ENCODE measurements at places on chromosomes 5 and 9. TPM values are rescaled to one million over a fixed set of nuclear protein-coding genes. Genes with fewer than 3 reads are reported as not detected.

DNA sequence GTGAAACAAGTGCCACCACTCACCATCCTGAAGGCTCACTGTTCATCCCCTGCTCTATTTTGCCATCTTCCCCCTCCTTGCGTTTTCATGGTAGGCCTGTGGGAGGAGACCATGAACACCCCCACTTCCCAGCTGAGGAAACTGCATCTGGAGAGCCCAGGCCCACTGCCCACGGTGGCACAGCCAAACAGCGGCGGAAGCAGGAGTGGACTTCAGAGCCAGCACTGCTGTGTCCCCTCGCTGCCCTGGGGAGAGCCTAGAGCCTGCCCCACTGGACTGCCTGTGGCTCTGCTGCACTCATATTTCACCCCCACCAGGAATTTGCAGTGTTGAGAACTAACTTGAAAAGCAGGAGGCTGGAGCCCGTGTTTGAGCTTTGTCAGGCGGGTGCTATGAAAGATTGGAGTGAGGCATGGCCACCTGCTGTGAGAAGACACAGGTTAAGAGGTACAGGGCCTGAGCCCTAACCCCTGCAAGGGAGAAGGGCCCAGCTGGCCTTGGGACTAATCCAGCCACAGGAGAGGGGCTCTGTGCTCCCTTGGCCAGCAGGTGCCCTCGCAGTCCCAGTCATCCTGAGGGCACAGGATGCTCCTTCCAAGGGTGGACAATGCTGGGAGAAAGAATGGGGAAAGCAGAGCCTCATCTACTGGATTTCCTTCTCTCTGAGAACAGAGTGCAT lies 79.0 kb downstream of the MACROH2A1 start:
- no peak for DNase-seq

DNA sequence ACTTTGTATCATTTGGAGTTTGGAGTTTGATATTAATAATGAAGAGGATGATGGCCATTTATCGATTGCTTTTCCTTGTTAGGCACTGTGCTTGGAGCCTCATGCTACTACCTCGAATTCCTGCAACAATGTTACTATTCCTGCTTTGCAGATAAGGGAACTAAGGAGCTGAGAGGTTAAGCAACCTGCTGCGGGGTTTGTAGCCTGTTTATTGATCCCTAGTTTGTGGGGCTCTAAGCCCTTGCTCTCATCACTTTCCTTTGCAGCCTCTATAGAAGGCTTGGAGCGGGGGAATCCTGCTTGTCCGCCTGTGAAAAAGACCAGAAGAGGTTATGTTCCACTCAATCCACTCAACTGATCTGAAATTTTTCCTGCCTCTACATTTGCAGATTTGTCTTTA lies 15.8 kb downstream of the ARHGEF28 start:
- DNase-seq, result no peak

- no peak for DNase-seq
Observed at GRCh38 chr5:95954716-95955115, 6.9 kb downstream of the ELL2 start.

DNA sequence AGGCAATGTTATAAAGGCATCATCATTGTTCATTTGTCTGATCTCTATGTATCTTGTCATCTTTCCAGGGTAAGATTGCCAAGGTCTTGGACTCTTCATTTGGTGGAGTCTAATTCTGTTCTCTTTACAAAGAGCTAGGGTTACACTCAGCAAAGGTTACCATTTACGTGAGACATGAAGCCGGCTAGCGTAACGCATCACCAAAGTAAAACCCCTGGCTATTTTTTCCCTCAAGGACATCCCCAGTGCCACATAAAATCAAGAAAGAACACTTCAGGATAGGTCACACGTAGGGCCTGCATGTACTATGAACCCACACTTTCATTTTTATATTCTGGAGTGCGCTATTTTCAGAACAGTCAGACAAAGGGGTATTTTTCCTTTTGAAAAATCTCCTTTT lies 20.0 kb upstream of the MYOT start:
- no peak for DNase-seq

- peak; percentile 42 for DNase-seq
Observed at GRCh38 chr5:59799668-59800346, 93.7 kb downstream of the PDE4D start.

DNA sequence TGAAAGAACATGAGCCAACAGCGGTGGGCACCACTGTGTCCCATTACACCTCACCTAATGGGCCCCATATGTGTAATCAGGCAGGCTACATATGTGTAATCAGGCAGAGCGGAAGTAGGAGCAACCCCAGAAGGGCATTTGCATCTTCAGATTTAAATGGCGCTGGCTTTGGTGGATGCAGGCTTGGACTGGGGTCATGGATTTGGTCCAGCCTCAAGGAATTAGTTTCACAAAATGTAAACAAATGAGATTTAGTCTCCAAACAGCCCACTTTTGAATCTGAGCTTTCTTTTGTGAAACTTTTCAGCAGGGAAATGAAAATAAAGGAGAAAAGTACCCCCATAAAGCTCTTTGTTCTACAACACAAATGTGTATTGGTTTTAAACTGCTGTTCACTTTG lies 161.3 kb downstream of the LPAR1 start:
- no peak for DNase-seq

The SLCO4C1 gene
- 0.51 TPM for total RNA-seq

DNA sequence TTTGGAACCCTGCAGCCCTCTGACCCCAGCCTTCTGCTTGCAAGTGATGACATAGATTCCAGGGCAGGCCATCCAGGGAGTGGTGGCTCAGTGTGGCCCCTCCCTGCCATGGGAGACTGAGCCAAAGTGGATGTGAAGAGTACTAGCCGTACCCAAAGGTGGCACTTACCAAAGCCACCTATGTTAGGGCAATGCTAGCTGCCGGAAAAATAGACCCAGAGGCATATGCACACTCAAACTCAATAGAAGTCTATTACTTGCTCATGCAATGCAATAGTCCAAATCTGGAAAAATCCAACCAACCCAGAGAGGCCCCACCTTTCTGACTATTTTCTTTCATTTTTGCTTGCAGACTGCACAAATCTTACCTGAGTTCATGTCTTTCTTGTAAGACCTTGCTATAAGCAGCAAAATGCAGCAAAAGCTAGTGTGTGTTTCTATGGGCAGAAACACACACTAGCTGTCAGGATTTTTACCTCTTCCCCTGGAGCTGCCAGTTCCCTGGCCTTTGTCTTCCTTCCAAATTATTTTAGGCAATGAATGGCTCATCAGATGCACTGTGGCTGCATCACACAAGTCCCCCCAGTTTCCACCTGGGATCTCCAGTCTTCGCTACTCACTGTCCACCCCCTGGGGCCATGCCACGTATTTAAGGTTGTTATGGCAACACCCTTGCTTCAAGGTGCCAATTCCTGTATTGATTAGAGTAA lies 74.0 kb downstream of the HRH2 start:
- no peak for DNase-seq

GRCh38 chr5:134224888-134225779 lies 739 bp downstream of the PPP2CA start:
- peak; percentile 49 for DNase-seq

GRCh38 chr9:137114220-137114612 lies 317 bp downstream of the DPP7 start:
- DNase-seq, result no peak

DNA sequence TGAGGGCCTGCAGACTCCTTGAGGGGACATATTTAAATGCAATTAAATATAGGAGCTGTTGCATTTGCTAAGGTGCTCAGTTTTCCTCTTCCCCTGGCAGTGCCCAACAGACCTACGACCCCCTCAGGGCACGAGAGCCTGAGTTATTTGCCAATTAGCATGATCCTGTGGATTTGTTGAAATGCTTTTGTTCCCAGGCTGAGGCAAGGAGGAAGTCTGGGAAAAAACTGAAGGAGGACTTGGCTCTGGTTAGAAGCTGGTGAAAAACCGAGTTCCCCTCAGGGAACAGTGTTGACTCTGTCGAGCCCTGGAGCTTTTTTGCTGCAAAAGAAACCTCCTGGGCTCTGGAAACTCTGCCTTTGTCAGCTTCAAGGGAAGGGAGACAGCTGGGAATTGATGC lies 103.6 kb upstream of the SHB start:
- DNase-seq, result no peak

The SETX gene
- 51.8 TPM for total RNA-seq

The PCA3 gene
- total RNA-seq, result 0.14 TPM

The EHMT1 gene
- total RNA-seq, result 81.3 TPM

- DNase-seq, result no peak
Observed at GRCh38 chr5:173217626-173218397, 17.2 kb downstream of the NKX2-5 start.

GRCh38 chr5:88885002-88885401 lies 2.0 kb upstream of the MEF2C start:
- no peak for DNase-seq

- no peak for DNase-seq
Observed at GRCh38 chr9:93456504-93456903, 3.1 kb upstream of the FAM120AOS start.

DNA sequence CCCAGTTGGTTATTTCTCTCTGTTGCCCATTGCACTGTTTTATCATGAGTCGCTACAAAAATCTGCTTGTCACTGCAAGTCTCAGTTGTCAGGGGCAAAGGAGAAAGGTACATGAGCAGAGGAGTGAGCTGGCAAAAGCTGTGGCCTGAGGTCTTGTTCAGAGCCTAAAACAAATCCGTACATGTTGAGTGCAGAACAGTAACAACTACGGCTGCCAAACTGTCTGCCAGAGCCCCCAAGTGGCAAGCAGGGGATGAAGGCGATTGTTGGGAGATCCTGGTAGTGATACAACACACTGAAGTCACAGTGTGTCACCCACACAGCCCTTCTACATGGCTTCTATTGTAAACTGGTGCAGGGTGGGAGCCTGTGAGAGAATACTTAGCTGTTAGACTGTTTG lies 50.9 kb downstream of the BRINP1 start:
- DNase-seq, result peak; percentile 40

GRCh38 chr9:77988630-77989029 lies 43.0 kb downstream of the GNAQ start:
- no peak for DNase-seq

The FGF1 gene
- total RNA-seq, result 9.4 TPM

The AGTPBP1 gene
- 10.5 TPM for total RNA-seq

DNA sequence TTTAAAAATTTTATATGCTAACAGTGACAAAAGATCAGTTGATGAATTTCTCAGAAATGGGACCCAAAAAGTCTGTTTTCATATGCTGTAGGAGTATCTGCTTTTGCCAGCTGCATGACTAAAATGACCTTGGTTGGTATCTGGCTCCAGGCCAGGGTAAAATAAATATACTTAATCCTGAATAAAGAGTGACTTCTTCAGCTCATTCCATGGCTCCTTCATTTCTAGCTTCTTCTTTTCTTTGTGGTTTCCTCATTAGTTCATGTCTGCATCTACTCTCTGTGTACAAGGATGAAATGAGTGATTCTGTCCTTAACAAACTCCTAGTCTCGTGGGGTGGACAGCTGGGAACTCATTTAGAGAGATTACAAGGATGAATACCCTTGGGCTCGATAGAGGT lies 36.0 kb downstream of the RCL1 start:
- no peak for DNase-seq

DNA sequence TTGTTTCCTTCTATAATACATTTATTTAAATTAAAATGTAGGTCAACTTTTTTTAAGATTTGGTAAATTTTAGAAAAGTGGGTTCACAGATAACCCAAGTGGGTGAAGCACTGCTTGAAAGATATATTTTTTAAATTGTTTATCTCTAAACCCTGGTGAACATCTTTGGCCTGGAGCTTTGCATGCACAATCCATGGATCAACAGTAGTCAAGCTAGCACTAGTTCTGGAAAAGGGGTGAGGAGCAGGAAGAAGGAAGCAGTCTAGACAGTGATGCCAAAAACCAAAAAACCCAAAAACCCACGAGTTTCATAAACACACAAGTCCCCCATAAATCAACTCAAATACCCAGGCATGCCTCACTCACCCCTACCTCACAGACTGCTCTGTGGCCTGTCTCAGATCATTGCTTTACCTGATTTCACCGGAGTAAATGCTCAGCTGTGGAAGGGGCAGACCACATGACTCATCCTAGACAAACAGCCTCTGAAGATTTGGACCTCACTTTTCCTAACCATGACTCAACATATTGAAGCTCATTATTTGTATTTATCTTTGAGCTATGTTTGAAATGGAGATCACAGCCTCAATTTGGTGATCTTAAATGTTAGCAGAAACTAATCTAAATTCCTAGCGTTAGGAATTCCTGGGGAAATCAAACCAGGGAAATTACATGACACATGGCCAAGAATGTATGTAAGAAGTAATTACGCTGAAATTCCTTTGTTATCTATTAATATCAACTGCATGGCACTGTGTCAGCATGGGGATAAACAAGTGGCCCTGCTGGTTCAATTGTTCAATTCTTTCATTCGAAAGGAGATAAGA lies 149.6 kb downstream of the ZNF608 start:
- DNase-seq, result no peak

The SLC23A1 gene
- 11.5 TPM for total RNA-seq

- no peak for DNase-seq
Observed at GRCh38 chr5:177529247-177530203, 12.8 kb upstream of the DDX41 start.

GRCh38 chr9:121354762-121355161 lies 15.3 kb downstream of the STOM start:
- DNase-seq, result no peak

DNA sequence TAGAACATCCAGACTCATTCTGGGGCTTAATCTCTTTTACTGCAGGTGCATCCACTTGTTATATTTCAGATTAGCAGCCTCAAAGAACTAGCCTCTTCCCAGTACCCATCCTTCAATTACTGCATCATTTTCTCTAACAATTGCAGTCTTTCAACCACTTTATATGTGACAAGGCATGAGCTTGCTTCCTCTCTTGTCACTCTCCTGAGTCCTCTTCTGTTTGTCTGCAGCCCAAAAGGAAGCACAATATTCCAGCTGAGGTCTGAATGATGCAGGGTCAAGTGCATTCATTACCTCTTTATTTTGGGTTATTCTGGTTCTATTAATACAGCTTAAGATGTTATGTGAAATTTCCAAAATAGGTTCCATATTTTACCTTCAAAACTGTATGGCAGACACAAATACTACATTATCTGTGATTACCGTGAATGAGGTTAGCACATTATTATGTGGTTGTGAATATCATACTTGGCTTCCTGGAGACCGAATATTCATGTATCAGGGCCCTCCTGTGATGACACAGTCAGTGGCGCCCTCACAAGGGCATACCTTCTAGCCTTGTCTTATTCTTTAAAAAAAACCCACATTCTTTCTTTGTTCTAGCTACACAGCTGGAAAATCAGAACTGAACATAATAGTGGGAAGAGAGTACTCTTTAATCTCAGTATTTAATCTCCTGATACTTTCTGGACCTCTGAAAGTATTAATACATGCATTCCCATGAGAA lies 323.8 kb downstream of the PDE4D start:
- DNase-seq, result no peak

The KIF20A gene
- total RNA-seq, result 8.0 TPM

Data from prostate gland (tissue), 2 donors.